ENCODE measurements at places on chromosomes 13 and 19.

DNA sequence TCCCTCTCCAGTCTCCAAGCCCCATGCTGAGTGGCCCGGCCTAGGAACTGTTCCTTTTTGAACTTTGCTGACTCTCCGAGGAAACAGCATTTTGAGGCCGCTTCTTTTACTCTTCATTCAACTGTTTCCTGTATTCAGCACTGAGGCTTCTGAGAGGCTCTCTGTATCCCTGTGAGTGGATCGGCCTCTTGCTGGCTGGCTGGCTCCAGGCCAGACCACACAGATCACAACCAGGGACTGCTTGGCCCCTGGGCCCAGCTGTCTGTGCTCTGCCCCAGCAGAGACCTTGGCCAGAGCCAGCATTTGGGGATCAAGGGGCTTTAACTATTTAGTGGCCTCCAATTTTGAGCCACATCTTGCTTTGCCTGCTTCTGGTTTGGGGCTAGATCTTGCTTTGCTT is 75.6 kb upstream of the KL start:
- DNase-seq, result peak; percentile 98

GRCh38 chr19:37778613-37779126 is 716 bp downstream of the ZNF573 start:
- no peak for DNase-seq

- DNase-seq, result no peak
These were observed 6.1 kb upstream of the OXGR1 start for GRCh38 chr13:97000295-97000925.

DNA sequence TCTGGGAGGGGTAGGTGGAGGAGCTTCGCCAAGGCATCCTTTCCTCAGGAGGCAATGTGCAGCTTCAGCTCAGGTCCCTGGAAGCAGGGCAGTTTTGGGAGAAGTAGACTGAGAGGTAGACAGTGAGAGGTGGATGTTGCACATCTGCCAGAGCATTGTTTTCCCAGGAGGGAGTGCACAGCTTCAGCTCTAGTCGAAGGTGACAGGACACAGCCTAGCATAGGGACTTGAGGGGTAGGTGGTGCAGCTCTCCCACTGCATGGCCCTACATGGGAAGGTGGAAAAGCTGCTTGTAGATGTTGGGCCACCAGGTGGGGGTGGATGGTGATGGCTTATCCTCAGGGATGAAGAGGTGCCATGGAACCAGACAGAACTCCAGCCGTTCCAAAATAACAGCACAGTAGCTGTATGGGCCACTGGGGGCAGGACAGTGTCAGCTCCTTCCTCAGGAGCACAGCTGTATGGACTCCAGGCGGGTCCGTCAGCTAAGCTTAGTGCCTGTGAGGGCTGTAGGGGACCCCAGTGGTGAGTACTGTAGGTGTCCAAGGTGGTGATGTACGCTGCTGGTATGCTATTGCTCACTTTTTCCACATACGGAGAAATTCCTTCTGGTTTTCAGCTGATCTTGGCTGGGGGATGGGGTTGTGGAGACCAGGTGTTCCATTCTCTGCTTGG is 17.4 kb upstream of the ZNF543 start:
- no peak for DNase-seq

GRCh38 chr13:19836472-19836871 is 27.0 kb downstream of the ZMYM5 start:
- DNase-seq, result no peak

DNA sequence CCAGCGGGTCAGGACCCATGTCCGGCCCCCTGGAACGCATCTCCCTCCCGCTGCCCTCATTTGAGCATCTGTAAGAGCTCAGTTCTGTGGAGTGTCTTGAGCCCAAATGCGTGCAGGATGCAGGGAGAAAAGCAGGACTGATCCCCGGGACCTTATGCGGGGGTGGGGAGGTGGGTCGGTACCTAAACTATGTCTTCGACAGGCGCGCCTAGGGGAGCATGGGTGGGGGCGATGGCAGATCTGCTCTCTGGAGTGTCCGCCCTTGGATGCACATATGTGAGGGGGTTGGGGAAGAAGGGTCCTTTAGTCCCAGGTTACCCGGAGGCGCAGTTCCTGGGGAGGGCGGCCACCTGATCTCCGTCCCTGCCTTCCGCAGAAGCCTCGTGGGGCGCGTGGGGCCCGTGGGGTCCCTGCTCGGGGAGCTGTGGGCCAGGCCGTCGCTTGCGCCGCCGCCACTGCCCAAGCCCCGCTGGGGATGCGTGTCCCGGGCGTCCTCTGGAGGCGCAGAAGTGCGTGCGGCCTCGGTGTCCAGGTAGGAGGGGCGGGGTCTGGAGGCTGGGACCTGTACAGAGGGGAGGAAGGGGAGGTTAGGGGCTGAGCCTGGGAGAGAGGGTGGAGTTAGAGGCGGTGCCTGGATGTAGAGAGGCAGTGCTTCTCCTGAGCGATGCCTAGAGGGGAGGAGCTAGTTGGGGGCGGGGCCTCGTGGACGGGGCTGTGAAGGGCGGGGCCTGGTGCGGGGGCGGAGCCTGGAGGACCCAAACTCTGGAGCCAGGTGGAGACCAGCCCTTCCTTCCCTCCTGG is 2.9 kb downstream of the CILP2 start:
- no peak for DNase-seq

DNA sequence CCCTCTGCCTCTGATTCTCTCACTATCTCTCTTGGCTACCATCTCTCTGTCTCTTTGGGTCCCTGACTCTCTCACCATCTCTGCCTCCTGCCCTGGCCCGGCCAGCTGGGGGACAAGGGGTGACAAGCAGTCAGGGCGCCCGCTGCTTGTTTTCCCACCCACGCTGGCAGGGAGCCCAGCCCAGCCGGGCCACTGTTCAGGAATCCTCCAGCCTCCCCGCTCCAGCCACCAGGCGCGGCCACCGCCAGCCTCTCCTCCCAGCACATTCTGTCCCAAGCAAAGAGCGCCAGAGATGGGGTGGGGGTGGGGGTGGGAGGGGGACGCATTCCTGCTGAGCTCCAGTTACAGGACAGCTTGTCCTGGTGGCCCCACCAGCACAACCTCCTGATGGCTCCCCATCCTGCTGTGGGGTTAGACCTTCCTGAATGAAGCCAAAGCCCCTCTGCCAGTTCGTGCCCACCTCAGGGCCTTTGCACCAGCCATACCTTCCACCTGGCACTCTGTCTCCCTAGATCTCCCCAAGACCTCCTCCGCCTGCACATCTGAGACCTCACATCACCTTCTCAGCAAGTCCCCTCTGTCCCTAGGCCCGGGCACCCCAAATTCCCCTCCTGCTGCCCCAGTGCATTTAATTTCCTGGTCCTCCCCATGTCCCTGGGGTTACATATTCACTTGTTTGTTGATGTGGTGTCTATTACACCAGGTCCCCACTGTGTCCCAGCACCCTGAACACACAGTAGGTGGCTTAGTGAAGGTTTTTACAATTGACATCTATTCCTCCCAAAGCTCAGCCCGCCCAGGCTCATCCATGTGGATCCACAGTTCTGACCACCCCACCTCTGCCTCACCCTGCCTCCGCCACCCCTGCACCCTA is 12.5 kb downstream of the ARRDC2 start:
- DNase-seq, result peak; percentile 36

- peak; percentile 95 for DNase-seq
These were observed 32.8 kb downstream of the TMEM161A start for GRCh38 chr19:19105365-19106055.

GRCh38 chr13:99655351-99656091 is 154.2 kb downstream of the TM9SF2 start:
- no peak for DNase-seq

- DNase-seq, result no peak
These were observed 18.3 kb downstream of the VWA8 start for GRCh38 chr13:41942462-41943094.

GRCh38 chr19:47790398-47790814 is 11.9 kb downstream of the SELENOW start:
- DNase-seq, result peak; percentile 72

GRCh38 chr13:29749401-29750182 is 100.8 kb downstream of the UBL3 start:
- DNase-seq, result peak; percentile 12

GRCh38 chr13:61727767-61728166 is 312.1 kb upstream of the PCDH20 start:
- no peak for DNase-seq

DNA sequence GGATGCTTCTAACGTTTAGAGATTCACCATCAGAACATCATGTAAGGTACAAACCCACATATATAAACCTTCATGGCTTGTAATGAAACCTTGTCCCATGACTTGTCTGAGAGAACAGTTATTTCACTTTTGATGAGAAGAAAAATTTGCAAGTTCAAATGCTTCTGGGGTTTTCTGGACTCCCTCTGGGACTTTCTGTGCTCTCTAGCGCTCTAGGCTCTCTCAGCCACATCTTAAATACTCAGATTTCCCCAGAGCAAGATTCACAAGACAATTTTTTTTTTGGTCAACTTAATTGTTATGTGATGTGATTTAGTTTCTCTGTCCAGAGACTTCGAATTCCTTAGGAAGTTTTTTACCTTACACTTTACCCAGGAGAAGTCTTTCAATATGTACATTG is 282.8 kb upstream of the EDNRB start:
- DNase-seq, result no peak

- no peak for DNase-seq
These were observed 22.6 kb downstream of the SMIM24 start for GRCh38 chr19:3457528-3458228.

DNA sequence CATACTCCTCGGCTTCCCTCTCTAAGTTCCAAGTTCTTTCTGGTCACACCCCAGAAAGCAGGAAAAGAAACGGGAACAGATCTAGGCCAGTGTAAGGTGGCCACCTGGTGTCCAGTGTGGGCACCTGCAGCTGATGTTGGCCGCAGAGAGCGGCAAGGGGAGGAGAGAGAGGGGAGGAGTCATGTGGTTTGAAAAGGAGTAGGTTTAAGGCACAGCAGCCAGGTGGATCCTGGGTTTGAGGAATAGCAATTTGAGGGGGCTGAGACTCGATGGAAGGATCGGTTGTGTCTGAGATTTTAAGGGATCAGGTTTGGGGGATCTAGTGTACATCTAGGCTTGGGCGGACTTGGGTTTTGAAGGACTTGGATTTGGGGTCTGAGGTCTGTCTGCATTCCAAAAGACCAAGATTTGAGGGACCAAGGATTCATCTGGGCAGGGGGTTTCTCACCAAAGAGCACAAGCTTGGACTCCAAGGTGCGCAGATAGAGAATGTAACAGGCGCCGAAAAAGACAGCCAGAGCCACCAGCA is 1.2 kb downstream of the RABAC1 start:
- peak; percentile 84 for DNase-seq

GRCh38 chr13:80871481-80871880 is 530.6 kb upstream of the SPRY2 start:
- peak; percentile 93 for DNase-seq

GRCh38 chr13:99426426-99426825 is 74.8 kb upstream of the TM9SF2 start:
- no peak for DNase-seq

DNA sequence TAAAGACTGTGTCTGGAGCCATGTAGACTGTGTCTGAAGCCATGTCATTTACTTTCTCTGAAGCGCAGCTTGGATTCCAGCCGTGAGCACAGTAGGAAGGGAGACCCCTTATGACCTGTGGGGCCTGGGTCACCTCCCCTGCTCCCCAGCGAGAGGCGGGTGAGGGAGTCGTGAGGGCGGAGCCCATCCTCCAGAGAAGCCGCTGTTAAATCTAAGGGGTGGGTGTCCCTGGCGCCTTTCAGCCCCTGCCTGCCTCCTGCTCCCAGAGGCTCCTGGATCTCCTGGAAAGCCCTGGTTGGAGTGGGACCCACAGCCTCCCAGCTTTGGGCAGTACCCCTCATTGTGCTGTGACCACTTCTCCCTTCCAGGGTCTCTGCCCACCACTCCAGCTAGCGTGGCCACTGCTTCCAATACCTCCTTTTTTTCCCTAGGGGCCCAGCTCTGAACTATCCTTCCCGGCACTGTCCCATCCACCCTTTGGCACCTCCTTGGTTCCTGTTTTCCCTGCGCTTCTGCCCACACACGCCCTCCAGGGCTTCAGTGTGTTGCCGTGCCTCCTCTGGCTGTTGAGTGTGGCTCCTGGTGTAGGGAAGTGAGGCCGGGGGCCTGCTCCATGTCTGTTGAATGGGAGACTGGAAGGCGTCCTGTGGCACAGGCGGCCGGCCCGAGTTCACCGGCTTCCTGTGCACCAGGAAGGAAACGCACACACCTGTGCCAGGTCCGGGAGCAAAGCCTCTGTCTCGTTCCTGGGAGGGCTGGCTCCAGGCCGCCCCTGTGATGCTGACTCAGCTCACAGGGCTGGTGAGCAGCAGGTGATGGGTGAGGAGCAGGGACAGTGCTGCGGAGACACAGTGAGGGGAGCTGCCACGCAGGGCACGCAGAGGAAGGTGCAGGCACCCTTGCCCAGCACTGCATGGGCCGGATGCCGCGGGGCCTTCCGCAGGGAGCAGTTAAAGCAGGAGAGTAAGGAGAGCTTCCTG is 29.4 kb downstream of the ATP4B start:
- DNase-seq, result no peak

- no peak for DNase-seq
These were observed 24.5 kb downstream of the CEACAM16 start for GRCh38 chr19:44723299-44723951.

- no peak for DNase-seq
These were observed 30.8 kb downstream of the TMED1 start for GRCh38 chr19:10805065-10805757.

GRCh38 chr13:46354156-46355087 is 32.6 kb downstream of the RUBCNL start:
- peak; percentile 39 for DNase-seq

DNA sequence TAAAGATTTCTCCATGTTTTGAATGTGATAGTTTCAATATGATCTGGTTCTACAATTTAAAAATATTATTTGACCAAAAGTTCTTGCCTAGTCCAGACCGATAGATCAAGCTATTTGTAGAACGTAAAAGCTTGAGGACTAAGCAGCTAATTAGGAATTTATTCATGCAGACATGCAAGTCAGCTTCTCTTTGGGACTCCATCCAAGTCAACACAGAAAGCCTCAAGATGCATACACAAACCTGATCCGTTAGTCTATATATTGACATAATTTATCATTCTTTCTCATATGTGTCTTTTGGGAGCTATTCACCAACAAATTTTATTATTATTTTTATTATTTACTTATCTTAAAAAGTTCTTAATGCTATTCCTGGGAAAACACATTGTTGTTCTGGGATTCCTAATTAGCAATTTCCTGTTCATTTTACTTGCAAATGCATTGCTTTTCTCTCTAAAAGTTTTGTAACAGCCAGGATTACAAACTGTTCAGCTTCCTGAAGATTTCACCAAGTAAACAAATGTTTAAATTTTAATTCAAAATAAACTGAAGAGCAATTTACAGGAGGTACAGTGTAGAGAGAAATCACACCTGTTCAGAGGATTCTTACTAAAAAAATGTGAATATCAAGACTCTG is 375.3 kb downstream of the GPC5 start:
- no peak for DNase-seq

DNA sequence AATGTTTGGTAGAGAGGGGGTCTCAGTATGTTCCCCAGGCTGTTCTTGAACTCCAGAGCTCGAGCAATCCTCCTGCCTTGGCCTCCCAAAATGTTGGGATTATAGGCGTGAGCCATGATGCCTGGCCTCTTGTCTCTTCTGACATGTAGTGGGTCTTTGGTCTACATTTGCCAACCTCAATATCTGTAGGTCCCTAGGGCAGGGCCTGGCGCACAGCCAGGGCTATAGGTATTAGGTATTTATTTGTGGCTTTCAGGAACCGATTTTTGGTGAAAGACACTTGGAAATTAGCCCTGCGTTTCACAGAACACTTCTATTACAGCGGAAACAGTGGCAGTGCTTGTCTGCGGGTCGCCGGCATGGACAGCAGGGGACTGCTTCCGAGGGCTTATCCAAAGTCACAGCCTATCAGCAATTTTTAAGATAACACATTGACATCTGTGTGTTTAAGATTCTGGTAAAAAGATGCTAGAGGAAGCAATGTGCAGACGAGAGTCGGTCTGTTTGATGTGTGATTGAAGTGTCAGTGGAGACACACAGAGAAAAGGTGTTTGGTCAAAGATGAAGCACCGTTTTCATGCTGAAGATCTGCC is 14.5 kb downstream of the ZNF536 start:
- no peak for DNase-seq
